ENCODE measurements at places on chromosomes 1 and 21.

GRCh38 chr1:114368560-114369255, 142.3 kb downstream of the TRIM33 start:
- DNase-seq: no peak

DNA sequence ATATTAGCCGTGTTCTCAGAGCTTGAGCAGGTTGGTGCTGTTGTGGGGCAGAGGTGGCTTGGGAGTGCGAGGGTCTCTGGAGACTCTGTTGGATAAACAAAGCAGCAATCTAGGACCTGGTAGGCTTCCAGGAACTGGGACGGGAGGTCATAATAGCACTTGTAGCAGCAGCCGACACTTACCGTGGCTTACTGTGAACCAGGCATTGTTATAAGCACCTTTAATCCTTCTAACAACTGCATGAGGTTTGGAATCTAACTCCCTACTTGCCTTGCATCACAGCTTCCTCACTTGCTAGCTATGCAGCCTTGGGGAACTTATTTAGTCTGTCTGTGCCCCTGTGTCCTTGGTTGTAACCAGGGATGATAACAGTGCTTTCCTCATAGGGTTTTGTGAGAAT, 94.9 kb downstream of the NAV1 start:
- no peak for DNase-seq

GRCh38 chr1:15401391-15402055, 8.2 kb upstream of the EFHD2 start:
- no peak for DNase-seq

DNA sequence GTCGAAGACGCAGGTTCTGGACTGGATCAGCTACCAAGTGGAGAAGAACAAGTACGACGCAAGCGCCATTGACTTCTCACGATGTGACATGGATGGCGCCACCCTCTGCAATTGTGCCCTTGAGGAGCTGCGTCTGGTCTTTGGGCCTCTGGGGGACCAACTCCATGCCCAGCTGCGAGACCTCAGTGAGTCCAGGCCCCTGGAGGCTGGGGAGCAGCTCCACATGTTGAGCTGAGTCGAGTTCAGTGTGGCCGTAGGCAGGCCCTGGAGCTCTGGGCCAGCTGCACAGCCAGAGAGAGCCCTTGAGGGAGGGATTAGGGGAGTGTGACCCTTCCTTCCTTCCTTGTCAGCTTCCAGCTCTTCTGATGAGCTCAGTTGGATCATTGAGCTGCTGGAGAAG, 1.6 kb downstream of the ELF3 start:
- no peak for DNase-seq

GRCh38 chr1:112715264-112716053, at the start of gene PPM1J:
Gene PPM1J, minus strand, starts transcription at chr1:112715332. Its CDS starts 31 bp downstream, at chr1:112715301.
- DNase-seq: peak; percentile 76

- no peak for DNase-seq
These were observed 8.5 kb upstream of the FYB2 start for GRCh38 chr1:56827711-56828110.

GRCh38 chr1:41582351-41582750, 97.9 kb upstream of the EDN2 start:
- no peak for DNase-seq

DNA sequence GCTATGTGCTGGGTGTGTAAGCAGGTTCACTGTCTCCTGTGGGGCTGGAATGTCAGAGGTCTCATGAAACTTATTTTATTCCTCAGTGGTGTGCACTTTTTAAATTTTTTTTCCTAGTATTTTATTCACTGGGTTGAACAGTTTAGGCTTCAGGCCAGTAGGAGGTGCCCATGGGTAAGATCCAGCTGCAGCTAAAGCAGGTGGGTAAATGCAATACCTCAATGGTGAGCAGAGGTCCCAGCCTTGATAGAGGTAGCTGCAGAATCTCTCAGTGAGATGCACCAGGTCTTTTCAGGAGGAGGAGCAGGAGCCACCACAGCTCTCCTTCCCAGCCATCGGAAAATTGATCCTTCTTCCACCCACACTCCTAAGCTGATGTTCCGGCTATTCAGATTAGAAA, 12.6 kb upstream of the OR6N2 start:
- DNase-seq: no peak

GRCh38 chr1:19837866-19838265, 22.8 kb upstream of the RNF186 start:
- no peak for DNase-seq

DNA sequence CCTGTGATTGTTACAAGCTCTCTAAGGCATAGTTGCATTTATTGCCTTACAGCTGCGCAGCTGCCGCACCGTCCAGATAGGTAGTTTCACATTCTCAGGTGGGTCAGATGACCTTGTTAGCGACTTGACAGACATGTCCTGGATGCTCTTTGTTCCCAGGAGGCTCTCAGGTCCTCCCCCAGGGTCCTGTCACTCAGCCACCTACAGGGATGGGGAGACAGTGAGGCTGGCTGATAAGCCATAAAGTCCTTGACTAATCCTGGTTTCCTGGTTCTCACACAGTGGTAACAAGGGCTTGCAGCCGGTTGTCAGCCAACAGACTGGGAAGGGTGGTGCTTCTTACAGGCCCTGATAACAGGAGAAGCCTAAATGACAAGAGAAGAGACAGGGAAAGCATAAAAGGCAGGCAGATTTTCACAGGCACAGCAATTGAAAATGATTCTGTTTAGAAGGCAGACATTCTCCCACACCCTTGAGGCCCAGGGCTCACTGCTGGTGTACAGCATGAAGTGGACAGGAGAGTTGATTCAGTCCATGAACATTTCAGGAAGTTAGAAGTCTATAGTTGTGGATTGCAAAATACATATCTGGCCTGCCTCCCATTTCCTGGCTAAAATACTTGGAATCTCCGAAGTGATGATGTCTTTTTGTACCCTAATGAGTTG, 2.9 kb downstream of the ARF1 start:
- DNase-seq: no peak

Measured in pulmonary artery endothelial cell (primary cell).